NT2/D1 (cell line): ENCODE measurements at places on chromosomes 2 and 18.

DNA sequence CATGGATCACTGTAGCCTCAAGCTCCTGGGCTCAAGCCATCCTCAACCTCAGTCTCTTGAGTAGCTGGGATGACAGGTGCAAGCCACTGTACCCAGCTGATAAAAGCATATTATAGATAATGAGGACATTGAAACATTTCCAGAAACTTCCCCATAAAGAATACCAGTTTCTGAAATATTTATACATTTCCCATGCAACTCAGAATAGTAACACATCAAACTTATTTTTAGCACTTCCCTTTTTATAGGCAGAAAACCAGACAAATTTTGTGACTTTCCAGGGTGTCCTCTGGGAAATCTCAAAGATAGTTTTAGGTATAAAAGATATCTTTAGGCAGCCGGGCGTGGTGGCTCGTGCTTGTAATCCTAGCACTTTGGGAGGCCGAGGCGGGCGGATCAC lies 25.1 kb upstream of the DPYSL5 start:
- DNase-seq: no peak

- DNase-seq: no peak
These were observed 186.5 kb downstream of the RTP5 start for GRCh38 chr2:242056026-242056425.

GRCh38 chr2:189657867-189658266 lies 3.4 kb upstream of the ASNSD1 start:
- DNase-seq: no peak

DNA sequence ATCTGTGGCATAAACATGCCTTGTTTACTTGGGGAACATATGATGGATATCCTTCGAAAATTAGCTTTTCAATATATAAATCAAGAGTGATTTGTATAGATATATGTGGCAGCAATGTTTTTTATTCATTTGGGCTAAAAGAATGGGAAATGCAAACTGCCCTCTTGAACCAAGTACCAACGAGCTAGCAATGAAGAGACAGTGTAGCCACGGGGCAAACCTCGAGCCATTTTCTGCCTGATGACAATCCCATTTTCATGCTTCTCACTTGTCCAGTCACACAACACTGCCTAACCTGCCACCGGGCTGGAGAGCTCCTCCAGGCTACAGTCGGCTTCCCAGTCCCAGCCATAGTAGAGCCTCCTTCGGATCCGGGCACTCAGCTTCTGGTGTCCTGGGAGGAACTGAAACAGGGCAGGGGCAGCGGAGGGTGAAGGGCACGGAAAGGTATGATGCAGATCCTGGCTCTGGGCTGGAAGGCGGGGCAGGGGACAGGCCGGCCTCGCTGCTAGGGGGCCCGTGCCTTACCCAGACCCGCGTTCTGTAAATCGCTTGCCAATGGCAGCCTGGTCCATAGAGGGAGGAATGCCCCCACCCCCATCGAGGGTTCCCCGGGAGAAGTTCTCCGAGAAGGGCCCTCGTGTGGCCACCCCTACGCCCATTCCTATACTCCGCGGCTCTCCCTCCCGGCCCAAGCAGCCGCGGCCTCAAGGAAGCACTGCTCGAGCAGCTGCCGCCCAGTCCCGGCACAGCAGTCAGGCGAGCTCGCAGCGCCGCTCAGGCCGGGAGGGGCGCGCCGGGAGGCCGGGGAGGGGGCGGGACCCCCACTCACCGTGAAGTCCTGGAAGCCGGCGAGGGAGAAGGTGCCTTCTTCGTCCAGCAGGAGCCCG lies 552 bp downstream of the CNPPD1 start:
- no peak for DNase-seq

DNA sequence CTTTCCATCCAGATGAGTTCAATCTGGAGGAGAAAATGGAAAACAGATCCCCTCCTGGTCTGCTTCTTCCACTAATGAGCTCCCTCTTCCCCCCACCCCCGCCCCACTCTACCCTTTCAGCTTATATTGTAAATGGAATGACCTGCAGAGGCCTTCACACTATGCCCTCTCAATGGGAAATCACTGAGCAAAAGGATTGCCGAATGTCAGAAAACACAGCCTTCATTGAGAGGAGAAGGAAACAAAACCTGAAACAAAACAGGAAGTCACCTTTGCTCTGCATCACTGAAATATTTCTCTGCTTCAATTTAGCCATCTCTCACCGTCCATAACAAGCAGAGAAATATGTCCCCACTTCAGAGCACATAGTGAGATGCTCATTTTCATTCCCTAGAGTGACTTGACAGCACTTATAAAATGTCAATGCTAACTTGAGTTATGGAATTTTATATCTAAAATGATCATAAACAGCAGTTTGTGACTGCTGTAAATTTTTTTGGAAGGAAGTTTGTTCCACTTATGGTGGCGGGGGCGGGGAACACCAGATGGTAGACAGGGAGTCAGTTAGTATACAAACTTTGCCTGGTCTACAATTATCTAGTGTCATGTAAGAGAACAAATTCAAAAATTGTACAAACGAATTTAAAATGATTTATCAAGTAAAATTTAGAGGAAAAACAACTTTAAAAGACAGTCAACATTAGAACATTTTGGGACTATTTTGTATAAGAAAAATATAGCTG lies 1.8 kb upstream of the FRZB start:
- no peak for DNase-seq

GRCh38 chr2:100409975-100410647 lies 7.4 kb downstream of the CHST10 start:
- DNase-seq: no peak

DNA sequence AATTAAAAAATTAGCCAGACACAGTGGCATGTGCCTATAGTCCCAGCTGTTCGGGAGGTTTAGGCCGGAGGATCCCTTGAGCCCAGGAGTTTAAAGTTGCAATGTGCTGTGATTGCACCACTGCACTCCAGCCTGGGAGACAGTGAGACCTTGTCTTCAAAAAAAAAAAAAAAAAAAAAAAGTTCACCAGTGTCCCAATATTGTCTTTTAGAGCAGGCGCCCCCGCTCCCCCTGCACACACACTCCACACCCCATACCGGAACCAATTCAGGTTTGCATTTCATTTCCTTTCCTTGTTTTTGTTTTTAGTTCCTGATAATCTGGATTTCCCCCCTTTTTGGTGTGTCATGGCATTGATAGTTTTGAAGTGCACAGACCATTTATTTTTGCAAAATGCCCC lies 10.4 kb downstream of the TMEM87B start:
- no peak for DNase-seq

DNA sequence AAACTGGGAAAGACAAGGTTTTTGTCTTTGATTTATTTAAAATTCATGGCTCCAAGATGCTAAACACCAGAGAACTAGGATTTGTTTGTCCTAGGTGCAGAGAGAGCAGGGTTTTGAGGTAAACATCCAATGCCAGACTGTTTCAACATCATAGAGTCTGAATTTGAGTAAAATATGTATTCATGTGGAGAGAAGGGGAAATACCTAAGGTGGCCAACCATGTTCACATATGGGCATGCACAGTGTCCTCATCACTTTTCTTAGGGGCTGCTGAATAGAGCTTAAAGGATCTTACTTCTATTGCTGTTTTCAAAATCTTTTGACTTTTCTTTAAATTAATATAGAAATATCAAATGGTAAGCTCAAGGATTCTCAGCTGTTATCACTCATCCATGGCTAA lies 287.0 kb upstream of the CCDC68 start:
- no peak for DNase-seq

DNA sequence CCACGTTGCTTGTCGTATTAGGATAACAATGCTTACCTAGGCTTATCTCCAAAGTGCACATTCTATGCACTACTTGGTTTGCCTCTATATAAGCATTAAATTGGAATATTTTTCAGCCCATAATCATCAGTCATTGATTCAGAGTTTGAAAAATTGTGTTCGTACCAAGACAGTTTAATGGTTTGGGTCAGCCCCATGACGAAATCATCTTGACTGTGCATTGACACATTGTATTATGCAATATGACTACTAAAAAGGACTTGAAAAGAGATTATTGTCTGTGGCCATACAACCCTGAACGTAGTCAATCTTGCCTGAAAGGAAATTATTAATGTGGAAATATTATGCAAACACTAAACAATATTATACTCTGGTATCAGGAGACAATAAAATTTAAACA lies 141.3 kb downstream of the EML6 start:
- no peak for DNase-seq

GRCh38 chr2:236960531-236960930 lies 125.2 kb upstream of the COPS8 start:
- DNase-seq: no peak

DNA sequence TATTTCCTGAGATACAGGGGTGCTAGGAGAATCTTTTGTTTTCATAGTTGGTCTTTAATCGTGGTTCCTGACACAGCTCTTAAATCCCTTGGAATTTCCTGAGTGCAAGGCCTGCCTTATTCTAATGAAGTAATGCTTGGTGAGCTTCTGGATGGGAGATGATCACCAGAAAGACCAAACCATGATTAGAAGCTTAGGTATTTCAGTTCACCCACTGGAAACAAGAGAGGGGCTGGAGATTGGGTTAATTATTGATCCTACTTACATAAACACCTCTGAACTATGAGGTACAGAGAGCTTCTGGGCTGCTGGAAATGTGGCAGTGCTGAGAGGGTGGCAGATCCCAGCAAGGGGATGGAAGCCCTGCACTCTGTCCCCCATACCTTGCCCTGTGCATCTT lies 406.8 kb downstream of the THSD7B start:
- DNase-seq: no peak

- DNase-seq: no peak
These were observed 12.1 kb upstream of the ALLC start for GRCh38 chr2:3645745-3646389.

DNA sequence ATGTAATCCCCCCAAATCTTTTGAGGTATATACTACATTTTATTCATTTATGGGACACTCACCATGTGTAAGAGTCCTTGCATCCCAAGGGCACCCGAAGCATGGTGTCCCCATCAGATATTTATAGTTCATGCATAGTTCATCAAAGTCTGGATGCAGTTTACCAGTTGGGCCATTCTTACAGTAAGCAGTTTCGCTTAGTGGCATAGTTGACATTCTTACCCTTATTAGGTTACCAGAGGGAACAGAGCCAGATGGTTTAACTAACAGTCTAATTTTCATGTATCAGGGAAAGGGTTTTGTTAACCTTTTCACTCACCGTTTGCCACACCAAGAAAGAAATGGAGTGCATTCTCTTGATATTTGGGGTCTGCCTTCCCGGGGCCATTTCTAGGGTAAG lies 7.1 kb downstream of the ZNF407 start:
- DNase-seq: no peak

- DNase-seq: no peak
These were observed 126.9 kb upstream of the PIK3C3 start for GRCh38 chr18:41828137-41828536.

DNA sequence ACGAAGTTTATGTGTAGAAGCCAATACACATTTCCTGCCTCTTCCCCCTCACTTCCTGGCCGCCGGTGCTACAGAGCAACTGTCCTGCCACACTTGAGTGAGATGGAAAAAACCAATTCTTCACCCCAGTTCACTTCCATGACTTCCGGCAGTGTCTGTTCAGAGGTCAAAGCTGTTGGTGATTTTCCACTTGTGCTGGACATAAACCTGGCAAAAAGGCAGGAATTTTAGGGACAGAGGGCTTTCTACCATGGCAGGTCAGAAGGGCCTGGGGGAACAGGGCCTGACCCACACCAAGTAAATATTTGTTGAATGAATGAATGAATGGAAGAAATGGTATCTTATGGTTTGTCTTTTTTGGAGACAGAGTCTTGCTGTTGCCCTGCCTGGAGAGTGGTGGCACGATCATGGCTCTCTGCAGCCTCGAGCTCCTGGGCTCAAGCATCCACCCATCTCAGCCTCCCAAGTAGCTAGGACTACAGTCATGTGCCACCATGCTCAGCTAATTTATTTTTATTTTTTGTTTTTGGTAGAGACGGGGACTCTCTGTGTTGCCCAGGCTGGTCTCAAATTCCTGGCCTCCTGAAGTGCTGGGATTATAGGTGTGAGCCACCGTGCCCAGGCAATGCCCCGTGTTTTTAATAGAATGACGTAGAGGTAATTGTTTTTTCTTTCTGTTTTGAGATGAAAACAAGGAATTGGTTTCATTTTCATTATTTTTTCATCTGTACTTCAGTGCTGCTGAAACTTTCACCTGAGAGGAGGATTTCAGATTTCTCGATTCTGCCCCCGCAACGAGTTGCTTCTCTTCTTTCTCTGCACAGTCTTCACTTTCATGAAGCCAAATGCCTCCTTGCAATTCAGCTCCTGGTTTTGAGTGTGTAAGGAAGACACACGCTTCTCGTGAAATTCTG lies 48.0 kb upstream of the LPIN2 start:
- DNase-seq: no peak

DNA sequence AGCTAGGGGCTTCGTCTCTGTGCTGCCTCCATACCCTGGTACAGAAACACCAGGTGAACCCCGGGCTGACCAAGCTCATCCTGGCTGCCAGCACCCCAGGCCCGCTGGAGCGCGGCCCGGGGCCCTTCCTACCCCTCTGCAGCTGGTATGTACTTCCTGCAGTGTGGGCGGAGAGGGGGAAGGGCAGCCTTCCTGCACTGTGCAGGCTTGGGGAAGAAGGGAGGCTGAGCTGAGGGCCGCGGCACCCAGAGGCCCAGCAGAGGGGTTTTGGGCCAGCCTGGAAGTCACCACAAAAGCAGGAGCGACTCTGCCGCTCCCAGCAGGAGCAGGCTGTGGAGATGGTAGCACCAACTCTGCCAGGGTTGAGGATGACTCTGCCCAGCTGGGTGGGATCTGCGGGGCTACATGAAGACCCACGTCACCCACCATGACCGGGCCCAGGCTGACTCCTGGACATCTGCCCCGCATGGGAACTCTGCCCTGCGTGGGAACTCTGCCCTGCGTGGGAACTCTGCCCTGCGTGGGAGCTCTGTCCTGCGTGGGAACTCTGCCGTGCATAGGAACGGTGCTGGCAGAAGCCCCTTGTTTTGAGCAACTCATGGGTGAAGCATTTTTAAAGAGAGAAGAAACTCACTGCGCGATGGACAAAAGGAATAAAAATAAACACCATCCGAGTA lies 273.3 kb downstream of the NDUFA10 start:
- no peak for DNase-seq

DNA sequence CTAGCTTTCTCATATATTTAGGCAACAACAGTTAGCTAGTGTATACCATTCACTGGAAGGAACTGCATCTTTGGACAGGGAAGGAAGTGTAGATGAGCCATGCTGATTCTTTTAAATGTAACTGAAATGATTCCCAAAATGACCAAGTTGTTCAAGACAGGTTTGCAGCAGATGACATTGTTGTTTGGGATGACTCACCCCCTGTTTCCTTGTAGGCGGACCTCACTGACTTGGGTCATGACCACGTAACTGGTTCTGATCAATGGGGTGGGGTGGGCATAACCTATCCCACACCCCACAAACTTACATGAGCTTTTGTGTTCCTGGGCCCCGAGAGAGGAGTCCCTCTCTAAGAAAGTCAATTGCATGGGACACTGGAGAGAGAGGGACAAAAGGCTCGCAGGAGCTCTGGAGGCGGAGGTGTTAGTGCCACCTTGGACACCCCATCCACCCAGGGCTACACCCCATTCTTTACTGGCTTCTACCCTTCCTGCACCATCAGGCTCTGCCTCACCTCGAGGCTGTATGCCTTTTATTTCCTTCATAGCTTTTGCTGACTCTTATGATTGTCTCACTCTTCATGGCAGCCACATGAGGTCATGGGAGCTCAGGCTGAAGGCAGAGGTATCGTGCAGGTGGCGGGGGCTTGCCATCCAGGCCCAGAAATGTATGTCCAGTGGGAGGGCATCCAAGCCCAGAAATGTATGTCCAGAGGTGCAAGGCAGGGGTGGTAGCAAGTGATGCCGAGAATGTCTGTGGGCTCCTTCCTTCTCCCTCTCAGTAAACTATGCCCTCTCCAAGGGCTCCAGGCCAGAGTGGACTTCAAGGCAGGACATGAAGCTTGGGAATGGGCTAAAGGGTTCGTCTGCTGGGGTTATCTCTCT lies 108.0 kb downstream of the TWIST2 start:
- no peak for DNase-seq

- DNase-seq: no peak
These were observed 263.2 kb downstream of the EXOC6B start for GRCh38 chr2:72562451-72563153.
